ENCODE measurements at places on chromosomes 7 and 10.

GRCh38 chr7:79465551-79465950 is 12.1 kb upstream of the MAGI2 start:
- no peak for DNase-seq

- DNase-seq = no peak
Measured at GRCh38 chr10:61942604-61943461, 41.3 kb downstream of the ARID5B start.

DNA sequence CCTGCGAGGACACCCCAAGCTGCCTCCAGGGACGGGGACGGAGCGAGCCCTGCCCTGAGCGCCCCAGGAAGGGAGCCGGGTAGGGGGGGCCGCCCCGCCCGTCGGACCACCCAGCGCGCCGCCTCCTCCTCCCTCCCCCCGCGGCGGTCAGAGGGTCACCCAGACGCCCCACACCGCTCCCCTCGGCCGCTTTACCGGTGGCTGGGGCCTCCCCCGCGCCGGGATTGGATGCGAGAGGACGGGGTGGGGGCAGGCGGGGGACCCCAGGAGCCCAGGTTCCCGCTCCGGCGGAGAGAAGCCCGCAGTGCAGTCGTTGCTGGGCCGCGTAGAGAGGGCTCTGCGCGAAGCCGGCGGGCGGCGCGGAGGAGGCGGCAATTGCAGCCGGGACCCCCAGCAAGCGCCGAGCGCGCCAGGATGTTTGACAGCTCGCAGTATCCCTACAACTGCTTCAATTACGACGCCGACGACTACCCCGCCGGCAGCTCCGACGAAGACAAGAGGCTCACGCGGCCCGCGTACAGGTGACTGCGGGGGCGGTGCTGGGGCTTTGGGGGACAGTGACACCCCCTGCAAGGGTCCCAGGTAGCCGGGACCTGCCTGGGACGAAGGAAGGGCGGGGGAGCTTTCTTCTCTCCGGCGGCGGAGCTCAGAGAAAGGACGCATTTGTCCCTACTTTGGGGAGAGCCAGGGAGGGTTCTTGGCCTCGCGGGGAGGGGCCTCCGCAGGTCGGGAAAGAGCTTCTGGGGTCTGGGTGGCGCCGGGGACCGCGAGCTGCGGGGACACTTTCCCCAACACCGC is at the start of gene FOXL3:
TSS of gene FOXL3 (plus strand) at position 415 of the 798 bp plus-strand sequence. CDS start at position 415, 0 bp downstream.
- DNase-seq = no peak

- no peak for DNase-seq
Measured at GRCh38 chr10:112985690-112986543, 35.9 kb downstream of the TCF7L2 start.

DNA sequence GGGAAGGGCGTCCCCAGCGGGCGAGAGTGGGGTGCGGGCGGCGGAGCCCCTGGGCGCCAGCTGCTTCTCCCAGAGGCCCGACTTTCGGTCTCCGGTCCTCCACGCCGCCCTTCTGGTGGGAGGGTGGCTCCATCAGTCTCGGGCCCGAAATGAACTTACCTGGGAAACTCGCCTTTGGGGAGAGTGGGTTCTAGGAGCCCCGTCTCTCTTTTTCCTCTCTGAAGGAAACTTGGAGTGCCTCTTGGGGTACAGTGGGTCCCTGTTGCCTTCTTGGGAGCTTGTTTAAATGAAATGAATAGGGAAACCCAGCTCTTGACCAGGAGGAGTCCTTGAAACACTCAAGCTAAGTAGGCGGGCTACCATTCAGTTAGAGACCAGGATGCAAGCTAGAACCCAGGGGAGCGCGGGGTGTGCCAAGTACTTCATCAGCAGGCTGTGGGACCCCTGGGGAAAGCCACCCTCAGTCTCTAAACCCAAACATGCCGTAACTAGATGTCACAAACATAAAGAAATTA is 1.3 kb downstream of the SLC26A4 start:
- DNase-seq = no peak

DNA sequence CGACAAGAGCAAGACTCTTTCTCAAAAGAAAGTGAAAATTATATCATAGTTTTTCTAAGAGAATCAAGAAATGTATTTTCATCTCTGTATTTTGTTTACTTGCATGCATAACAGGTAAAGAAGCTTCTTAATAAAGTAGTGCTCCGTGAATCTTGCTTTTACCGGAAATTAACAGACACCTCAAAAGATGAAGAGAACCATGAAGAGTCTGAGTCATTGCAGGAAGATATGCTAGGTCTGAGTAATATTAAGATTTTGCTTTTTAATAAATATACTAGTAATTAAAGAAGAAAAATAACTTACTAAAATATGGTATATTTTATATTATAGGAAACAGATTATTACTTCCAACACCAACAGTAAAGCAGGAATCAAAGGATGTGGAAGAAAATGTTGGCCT is 39.5 kb upstream of the STOX1 start:
- DNase-seq = no peak

- DNase-seq = no peak
Measured at GRCh38 chr7:113804475-113805095, 114.2 kb downstream of the PPP1R3A start.

DNA sequence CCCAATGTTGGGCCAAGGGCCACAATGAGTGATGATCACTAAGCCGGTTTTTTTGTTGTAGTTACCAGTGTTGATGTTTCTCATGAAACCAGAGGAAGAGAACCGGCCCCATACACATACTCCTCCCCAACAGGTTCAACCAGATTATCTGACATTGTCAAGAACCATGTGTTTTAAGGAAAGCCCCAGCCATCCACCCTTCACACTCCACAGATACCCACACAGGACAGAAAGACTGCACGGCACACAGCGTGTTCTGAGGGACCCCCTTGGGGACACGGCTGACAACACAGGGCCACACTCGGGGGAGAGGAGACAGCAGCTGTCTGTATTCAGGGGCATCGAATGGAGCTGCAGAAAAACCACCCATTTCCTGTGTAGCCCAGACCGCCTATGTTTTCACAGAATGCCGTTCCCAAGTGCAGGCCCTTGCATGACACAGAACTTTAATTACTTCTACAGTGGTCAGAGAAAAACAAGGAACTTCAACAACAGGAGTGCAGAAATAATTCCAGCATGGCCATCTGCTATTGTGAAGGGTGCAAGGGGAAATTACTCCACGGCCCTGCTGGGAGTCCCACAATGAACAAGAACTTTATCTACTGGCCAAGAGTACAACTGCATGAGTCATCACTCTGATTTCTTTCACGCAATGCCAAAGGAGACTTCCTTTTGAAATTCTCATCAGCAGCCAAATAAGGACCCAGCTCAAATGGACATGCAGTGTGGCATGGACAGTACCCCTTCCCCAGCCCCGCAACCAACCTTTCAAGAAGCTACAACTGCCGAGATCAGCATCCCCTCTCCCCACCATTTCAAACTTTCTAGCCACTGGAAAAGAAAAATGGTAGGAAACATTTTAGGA is 2.3 kb downstream of the KLF6 start:
- DNase-seq = no peak

- DNase-seq = no peak
Measured at GRCh38 chr7:76142861-76143260, 58.8 kb upstream of the SRRM3 start.

- DNase-seq = no peak
Measured at GRCh38 chr7:69295977-69296376, 302.3 kb upstream of the AUTS2 start.

GRCh38 chr10:93757801-93758507 is at the start of gene LGI1:
Gene LGI1, plus strand, starts transcription at chr10:93757936. Its CDS starts 209 bp downstream, at chr10:93758145.
- no peak for DNase-seq

DNA sequence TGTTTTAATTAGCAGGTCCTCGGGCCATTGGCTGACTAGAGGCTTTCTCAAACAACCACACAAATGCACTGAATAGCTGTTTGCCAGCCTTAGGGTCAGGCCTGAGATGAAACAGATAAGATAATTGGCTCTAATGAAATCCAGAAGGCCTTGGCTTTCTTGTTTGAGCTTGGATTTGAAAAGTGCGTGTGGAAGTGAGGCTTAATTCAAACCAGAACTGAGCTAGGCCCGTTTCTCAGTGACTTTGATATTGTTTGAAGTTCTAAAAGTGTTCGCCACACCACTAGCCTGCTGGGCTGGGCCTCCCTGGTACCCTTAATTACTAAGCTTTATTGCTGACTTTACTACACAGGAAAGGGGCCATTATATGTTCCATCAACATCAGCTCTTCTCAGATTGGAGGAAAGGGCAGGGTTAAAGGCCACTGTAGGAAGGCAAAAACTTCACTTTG is 270.6 kb downstream of the TWIST1 start:
- no peak for DNase-seq

- no peak for DNase-seq
Measured at GRCh38 chr7:29140873-29141468, 5.4 kb downstream of the CPVL start.

GRCh38 chr7:24619978-24620377 is 46.7 kb downstream of the PALS2 start:
- no peak for DNase-seq
